ENCODE measurements at places on chromosomes 16 and 17. TPM values are rescaled to one million over a fixed set of nuclear protein-coding genes. Genes with fewer than 3 reads are reported as not detected.

HSF4 gene
- 2.3 TPM for polyA plus RNA-seq

KRTAP2-1 gene
- polyA plus RNA-seq = not detected

GRCh38 chr17:73560661-73561060 lies 83.6 kb downstream of the SDK2 start:
- no peak for DNase-seq

- DNase-seq = no peak
Observed at GRCh38 chr16:77238593-77238992, 39.4 kb downstream of the SYCE1L start.

DNA sequence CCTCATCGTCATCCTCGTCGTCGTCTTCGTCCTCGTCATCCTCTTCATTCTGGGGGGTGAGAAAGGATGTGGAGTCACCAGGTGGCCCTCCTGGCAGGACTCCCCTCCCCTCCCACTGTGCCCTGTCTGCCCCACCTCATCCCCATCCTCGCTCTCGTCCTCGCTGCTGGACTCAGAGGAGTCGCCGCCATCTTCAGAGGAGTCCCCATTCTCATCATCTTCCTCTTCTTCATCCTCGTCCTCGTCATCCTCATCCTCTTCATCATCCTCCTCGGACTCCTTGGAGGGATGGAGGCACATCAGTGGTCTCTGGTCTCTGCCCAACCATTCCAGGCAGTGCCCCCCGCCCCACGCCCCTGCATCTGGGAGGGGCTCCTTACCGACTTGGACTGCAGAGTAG lies 7.6 kb upstream of the ATXN7L3 start:
- no peak for DNase-seq

GRCh38 chr17:18981642-18982424 lies 22.7 kb downstream of the FAM83G start:
- peak; percentile 18 for DNase-seq

GRCh38 chr16:88533381-88533917 lies 36.8 kb upstream of the ZC3H18 start:
- DNase-seq = peak; percentile 69

DNA sequence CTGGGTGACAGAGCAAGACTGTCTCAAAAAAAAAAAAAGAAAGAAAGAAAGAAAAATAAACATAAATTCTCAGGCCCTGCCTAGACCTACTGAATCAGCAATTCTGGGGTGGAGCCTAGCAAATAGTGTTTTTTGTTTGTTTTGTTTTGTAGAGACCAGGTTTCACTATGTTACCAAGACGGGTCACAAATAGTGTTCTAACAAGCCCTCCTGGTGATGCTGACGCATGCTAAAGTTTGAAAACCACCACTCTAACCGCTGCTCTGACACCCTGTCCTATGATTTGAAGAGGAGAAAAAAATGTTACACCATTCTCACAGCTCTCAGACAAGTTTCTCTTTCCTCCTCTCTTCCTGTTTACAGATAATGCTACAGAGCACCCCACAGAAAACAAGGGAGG lies 1.5 kb downstream of the MRPL10 start:
- no peak for DNase-seq

- DNase-seq = no peak
Observed at GRCh38 chr17:18177722-18178121, 5.9 kb upstream of the ALKBH5 start.

DNA sequence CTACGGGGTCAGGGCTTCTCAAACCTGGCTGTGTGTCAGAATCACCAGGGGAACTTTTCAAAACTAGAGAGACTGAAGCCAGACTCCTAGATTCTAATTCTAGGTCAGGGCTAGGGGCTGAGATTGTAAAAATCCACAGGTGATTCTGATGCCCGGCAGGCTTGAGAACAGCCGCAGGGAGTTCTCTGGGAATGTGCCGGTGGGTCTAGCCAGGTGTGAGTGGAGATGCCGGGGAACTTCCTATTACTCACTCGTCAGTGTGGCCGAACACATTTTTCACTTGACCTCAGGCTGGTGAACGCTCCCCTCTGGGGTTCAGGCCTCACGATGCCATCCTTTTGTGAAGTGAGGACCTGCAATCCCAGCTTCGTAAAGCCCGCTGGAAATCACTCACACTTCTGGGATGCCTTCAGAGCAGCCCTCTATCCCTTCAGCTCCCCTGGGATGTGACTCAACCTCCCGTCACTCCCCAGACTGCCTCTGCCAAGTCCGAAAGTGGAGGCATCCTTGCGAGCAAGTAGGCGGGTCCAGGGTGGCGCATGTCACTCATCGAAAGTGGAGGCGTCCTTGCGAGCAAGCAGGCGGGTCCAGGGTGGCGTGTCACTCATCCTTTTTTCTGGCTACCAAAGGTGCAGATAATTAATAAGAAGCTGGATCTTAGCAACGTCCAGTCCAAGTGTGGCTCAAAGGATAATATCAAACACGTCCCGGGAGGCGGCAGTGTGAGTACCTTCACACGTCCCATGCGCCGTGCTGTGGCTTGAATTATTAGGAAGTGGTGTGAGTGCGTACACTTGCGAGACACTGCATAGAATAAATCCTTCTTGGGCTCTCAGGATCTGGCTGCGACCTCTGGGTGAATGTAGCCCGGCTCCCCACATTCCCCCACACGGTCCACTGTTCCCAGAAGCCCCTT lies 10.9 kb downstream of the STH start:
- no peak for DNase-seq

- DNase-seq = no peak
Observed at GRCh38 chr17:70560471-70560870, 391.1 kb downstream of the KCNJ2 start.

- DNase-seq = peak; percentile 93
Observed at GRCh38 chr17:38741921-38742410, 6.2 kb downstream of the PCGF2 start.

DNA sequence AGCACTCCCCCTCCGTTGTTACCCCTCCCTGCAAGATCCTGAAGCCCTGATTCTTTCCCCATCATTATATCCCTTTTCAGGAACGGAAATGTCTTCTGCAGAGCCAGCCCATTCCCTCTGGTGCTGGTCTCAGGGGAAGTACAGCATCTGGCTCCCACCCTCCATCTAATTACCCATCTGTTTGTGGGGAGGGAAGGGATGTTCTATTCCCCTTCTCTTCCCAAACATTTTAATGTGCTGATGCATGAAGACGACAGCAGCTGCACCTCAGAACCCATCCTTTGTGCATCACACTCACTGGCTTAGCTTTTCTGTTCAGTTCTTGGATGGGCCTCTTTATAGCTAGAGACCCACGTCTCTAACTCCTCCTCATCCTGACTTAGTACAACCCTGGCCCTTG lies 367.2 kb downstream of the CDH13 start:
- DNase-seq = peak; percentile 20

All from muscle of leg (tissue), 16 donors.